ENCODE measurements at places on chromosomes 4 and X. TPM values are rescaled to one million over a fixed set of nuclear protein-coding genes. Genes with fewer than 3 reads are reported as not detected.

PDE6B gene
- 16.1 TPM for total RNA-seq

VCX3B gene
- not detected for total RNA-seq

DOK7 gene
- total RNA-seq, result not detected

UCP1 gene
- not detected for total RNA-seq

TET2 gene
- 29.3 TPM for total RNA-seq

STPG2 gene
- total RNA-seq, result not detected

MTNR1A gene
- not detected for total RNA-seq

DRP2 gene
- total RNA-seq, result 0.97 TPM

GPR143 gene
- not detected for total RNA-seq

Measured in activated CD8-positive, alpha-beta T cell treated with anti-CD3 and anti-CD28 coated beads, Interleukin-2, amount 10 ng/mL, durations not matched to agents 7 days and 5 days (primary cell).